NCI-H1436 (cell line): ENCODE measurements at places on chromosomes 1 and 21.
A peak's percentile ranks its signal among the peaks of the same experiment; 100 is the strongest.

- peak; percentile 45 for DNase-seq
These were observed 87.8 kb downstream of the PRKAB2 start for GRCh38 chr1:147084273-147085096.

- DNase-seq = no peak
These were observed 4.1 kb upstream of the GRIK1 start for GRCh38 chr21:29943885-29944284.

DNA sequence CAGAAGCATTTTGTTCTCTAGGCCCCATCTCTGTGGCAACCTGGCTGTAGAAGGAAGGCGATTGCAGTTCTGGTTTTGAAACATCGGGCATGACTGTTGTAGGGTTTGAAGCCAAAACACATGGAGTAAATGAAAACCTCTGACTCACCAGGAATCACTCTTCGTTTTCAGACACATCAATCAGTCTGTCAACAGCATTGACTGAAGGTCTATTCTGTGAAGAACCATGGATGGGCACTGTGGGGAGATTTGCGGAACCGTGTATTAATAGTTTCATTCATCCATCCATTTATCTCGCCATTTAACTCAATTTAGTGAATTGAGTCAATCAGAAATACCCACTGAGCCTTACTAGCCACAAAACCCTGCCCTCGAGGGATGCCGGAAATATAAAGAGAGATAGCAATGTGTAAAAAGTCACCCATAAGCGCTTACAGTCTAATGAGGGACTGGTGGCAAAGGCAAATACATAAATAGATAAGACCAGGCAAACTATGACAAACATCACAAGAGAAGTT, 364.6 kb upstream of the PROX1 start:
- no peak for DNase-seq

DNA sequence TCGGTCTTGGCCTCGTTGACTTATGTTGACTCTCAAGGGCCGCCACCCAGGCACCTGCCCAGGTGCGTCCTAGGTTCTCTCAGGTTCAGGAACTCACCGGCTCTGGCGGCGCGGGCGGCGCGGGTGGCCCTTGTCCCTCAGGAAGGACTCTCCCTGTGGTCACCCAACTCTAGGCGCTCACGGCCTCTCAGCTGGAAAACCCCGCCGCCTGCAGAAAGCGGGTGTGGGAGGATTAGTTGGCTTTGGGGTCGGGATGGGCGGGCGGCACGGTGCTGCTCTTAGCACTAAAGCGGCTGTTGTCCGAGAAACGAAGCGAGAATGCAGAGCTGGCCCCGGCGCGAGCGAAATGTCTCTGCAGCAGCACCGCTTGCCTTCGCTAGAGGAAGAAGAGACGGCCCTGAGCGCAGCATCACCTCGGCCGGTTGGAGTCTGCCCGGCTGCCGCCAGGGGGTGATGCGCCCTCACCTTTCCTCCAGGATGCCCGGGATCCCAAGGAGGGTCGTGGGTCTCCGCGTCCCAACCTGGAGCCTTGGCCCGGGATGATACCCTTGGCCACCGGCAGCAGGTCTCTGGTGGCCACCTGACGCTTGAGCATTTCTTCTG, 8.1 kb upstream of the TADA1 start:
- no peak for DNase-seq

GRCh38 chr21:15521644-15522001, 208.2 kb upstream of the USP25 start:
- DNase-seq = no peak

- no peak for DNase-seq
These were observed 10.9 kb upstream of the GNL2 start for GRCh38 chr1:37606481-37607263.

DNA sequence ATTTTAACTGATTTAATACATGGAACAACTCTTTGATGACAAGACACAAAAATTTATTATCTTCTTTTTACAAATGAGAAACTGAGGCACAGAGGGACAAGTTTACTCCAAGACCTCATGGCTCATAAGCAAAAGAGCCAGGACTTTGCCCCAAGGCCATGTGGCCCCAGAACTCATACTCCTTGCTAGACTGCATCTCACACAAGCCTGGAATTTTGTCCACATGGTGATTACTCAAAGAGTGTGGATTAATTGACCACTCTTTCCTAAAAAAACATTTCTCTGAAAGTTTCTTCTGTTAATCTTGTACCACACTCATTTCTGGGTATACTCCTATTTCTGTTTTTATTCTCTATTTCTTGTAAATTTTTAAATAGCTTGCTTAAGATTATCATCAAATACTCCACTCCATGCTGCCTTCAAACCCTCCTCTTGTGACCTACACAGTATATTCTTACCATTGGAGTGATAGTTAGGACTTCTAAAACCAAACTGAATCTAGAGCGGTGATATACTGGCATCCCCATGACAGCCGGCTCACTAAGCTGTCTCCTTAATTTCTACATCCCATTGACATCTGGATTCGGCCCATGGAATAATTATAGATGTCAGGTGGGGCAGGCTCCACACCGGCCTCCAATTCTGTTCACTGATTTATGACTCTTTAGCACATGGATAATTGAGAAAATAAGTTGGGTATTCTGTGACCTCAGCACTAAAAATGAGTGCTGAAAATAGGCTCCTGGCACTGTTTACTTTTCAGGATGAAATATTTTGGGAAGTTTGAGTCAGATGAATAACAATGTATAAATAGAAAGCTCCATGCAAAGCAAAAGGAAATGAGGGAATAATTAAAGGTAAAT, 16.1 kb downstream of the RGS4 start:
- DNase-seq = no peak

- DNase-seq = peak; percentile 17
These were observed 2.5 kb downstream of the WLS start for GRCh38 chr1:68229650-68230483.

DNA sequence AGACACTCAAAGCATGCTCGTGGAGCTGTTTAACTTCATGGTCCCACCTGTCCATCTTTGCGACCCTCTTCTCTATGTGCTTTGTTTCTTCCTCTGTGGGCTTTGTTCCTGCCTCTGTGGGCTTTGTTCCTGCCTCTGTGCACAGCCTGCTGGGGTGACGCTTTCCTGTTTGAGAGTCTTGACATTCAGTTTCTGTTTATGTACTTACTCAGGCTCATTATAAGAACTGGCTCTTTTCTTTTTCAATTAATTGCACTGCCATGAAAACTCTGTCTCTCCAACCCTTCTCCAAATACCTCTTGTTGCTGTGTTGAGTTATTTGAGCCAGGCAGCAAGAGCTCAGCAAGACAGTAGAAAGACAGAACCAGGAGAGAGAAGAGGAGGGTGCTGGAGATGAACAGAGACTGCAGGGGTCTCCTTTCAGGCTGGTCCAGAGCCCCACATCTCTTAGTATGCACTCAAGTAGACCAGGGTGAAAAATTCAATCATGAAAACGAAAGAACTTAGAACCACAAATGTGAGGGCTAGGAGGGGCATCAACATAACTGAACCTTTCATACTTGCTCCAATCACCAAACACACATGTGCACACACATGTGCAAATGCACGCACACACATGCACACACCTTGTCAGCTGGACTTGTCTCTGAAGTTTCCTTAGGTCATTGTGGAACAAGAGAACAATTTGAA, 88.3 kb upstream of the SGIP1 start:
- no peak for DNase-seq

DNA sequence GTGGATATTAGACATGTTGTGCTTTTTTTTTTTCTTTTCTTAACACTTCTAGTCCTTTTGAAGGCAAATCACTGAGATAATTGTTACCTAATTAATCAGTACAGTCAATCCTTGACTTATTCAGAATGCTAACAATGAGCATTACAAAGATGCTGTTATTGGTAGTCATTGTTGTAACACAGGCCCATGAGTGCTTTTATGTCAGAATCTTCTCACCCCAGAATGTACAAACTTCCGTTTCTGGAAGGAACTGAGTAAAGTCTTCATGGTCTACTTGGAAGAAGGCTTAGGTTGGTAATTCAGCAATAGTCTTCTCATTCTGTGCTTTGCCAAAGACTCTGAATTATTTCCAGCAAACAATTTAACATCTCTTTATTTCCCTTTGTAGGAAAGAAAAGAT, 3.1 kb downstream of the KCNK1 start:
- no peak for DNase-seq

DNA sequence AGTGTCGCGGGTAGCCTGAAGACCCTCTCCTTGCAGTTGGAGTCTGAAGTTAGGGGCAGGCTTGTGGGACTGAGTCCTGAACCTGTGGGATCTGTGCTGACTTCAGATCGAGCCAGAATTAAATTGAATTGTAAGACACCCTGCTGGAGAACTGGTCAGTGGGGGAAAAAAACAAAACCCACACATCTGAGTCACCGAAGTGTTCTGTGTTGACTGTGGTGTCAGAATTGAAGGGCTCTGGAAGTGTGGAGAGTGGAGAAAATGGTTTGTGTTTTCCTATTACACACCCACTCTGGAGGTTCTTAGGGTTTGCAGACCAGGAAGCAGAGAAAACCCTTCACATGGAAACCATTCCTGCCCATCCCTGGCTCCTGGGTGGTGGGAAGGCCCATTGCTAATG, 209.5 kb upstream of the GALNT2 start:
- no peak for DNase-seq

GRCh38 chr1:43783671-43784205, 76.4 kb downstream of the ST3GAL3 start:
- DNase-seq = no peak

DNA sequence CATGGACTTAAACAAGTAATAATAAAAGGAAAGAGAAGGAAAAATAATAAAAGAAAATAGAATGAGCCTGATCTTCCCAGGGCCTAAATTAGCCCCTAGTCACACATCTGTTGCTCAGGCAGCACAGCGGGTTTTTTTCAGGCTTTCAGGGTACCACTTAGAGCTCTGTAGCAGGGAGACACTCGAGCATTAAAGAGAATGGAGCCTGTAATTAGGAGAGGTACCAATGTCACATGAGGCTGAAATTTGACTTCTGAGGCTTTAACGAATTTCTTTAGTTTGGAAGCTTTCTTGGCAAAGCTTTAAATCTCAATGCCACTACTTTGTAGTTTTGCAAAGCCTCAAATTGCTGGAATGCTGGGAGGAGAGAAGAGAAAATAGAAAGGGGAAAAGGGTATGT, 116.3 kb downstream of the AK5 start:
- no peak for DNase-seq

DNA sequence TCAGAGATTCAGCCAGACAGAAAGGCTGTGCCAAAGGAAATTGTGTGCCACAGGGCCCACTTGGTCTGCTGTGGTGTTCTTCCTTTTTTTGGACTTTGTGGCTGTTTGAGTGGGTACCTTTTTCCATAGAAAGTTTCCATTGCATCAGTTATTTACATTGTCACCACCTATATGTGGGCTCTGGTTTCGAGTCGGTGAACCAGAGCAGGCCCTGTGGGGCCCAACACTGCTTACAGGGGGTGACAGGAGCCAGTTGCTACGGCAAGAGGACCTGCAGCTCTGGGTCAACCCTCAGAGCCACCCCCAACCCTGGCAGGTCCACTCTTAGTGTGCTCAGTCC, 157.0 kb upstream of the EDN2 start:
- DNase-seq = no peak

DNA sequence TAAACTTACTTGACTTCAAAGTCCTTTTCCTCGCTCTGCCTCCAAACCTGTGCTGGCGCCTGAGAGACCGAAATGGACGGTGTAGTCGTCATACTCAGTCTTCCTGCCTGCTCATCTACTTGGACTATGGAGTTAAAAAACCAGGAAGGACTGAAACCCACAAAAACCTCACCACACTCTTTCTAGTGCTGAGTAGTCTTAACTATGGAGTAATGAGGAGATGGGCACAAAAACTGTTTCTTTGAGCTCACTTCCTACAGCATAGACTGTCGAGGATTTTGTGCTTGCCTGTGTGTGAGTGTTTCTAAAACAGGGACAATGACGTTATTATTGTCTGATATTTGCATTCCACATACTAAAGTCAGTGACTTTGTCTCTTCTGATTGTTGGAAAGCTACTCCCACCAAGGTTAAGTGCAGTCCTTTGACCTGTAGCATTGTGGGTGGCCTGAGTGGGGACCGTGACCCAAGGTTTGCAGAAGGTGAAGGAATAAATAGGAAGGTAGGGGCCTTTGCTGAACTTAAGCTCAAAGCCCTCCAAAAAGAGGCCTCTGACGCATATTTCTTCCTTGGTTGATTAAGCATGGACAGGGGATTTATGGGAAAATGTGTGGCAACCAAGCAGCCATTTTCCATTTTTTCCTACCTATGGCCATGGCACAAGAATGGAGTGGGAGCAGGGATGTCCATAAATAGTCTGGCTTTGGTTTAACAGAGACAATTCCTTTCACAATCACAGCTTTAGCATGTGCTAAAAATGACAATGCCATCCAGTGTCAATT, 109.6 kb downstream of the ZBTB18 start:
- no peak for DNase-seq

DNA sequence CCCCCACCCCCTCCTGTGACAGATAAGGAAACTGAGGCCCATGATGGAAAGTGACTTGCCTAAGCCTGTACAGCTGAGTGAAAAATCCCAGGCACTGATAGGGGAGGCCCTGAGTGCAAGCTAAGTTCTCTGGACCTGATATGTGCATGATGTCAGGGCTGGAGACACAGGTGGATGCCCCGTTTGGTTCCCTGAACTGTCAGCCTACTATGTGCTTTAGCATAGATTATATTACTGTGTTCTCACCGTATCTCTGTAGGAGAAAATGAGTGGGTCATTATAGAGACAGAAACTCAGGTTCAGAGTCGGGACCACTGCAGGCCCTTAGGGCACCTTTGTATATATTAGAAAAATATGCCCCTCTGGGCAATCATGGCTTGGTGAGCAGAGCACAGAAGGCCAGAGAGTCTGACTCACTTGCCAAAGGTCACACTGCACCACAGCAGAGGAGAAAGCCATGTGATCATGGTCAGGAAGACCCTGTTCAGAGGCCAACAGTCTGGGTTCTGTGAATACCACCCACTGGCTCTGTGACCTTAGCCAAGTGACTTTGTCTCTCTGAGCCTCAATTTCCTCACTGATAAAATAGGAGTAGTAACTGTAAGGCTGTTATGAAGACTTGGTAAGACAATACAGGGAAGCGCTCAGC, 145.8 kb upstream of the WNT4 start:
- no peak for DNase-seq

DNA sequence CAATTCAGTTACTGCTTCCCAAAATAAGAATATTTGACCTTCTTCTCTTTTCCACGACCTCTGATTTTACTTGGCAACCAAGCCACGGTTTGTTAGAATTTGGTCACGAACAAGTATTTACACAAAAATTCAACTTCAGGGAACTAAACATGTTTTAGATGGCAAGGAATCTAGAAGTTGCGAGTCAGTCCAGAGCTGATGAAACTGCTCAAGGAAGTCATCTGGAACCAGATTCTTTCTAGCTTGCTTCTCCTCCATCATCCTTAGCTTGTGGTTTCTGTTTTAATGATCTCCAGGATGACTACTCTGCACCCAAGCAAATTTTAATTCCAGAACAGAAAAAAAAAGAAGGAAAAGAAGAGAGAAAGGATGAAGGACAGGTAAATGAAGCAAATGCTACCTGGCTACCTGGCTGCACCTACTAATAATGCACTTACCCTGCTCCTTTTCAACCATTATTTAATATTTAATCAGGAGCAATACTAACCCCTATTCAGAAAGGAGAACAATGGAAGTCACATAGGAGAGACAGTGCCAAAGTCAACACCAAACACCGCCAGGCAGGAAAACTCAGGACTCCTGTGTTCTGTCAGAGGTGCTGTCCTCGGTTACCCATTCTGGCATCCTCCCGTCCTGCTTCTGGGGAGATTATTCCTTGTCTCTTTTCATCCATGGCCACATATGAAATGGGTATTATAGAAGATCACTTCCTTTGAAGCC, 54.2 kb upstream of the RGS7 start:
- no peak for DNase-seq
